ENCODE measurements at places on chromosomes 13 and 19.

GRCh38 chr13:32779119-32779518 lies 192.9 kb downstream of the PDS5B start:
- no peak for DNase-seq

DNA sequence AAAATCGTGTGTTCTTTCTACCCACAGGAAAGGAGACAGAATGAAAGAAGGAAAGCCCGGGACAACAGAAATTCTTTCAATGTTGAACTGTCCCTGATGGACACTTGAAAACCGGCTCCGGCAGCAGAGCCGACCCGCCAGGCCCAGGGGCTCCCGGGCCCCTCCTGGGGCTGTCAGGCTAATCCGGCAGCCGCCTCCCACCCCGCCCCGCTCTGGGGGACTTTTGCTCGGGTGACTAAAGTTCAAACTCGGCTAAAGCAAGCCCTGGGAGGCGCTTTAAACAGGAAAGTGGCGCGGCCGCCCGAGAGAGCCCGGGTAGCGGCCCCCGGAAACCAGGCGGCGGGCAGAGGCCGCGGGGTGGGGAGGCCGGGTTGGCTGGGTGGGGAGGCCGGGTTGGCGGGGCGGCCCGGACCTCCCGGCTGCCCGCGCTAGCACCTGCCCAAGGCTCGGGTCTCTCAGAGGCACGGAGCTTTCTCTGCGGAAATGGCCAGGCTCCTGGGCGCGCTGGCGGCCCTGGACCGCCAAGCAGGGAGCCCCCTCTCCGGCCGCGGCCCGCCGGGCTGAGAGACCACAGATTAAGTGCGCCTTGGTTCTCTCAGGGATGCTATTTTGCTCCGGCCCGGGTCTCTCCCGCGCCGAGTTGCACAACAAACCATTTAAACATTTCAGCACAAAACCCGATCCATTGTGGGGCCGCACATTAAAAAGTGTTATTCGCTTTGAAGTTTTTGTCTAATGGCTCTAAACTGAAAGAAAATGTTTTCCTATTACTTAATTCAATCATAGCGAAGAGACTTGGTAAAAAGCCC lies 2.6 kb upstream of the GSX1 start:
- DNase-seq: no peak

GRCh38 chr19:16969135-16969534 lies 57.5 kb downstream of the CPAMD8 start:
- no peak for DNase-seq

DNA sequence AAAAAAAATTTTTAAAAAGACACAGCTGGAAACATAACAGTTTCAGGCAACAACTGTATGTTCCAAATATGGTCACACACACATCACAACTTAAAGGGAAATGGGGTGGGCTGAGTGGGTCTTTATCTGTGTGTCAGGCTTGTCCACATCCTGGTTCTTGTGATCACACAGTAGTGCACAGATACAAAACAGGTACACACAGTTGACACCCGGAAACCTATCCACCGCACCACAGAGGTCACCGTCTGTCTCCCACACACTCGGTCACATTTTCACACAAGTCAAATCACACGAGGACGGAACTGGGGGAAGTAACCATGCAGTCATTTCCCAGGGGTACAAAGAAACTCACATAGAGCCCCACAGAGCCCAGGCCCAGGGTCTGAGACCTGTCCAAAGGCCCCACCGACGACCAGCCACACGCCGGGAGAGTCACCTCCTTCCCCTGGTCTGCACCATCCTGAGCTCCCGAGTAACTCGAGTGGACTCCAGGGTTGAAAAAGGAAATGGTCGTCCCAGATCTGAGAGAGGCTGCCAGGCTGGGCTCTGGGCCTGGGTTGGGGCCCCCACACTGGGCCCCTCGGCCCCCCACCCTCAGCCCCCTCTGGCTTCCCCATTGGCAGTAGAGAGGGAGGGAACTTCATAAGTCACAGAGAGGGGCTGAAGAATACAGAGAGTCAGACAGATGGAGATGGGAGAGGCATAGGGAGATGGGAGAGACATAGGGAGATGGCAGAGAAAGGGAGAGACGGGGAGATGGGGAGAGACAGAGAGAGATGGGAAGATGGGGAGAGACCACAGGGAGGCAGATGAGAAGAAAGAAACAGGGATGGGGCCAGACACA lies 1.3 kb upstream of the PPAN start:
- DNase-seq: no peak

- no peak for DNase-seq
Measured at GRCh38 chr13:77516342-77516789, 19.1 kb upstream of the SCEL start.

GRCh38 chr13:31595563-31595962 lies 143.8 kb upstream of the RXFP2 start:
- no peak for DNase-seq

DNA sequence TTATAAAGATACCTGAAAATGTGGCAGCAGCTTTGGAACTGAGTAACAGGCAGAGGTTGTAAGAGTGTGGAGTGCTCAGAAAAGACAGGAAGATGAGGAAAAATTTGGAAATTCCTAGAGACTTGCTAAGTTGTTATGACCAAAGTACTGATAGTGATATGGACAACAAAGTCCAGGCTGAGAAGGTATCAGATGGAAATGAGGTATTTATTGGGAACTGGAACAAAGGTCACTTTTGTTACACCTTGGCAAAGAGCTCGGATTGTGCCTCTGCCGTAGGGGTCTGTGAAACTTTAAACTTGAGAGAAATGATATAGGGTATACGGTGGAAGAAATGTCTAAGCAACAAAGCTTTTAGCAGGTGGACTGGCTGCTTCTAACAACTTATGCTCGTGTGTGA lies 419.9 kb downstream of the PCDH17 start:
- DNase-seq: no peak

- DNase-seq: no peak
Measured at GRCh38 chr19:49488046-49488862, 846 bp downstream of the RPL13A start.

GRCh38 chr13:46211116-46211482 lies 629 bp upstream of the LRRC63 start:
- DNase-seq: no peak

- no peak for DNase-seq
Measured at GRCh38 chr13:80894917-80895316, 554.0 kb upstream of the SPRY2 start.

- DNase-seq: no peak
Measured at GRCh38 chr19:19191768-19192077, 229 bp downstream of the BORCS8 start.

GRCh38 chr19:9797871-9798270 lies 21.0 kb downstream of the FBXL12 start:
- DNase-seq: no peak

DNA sequence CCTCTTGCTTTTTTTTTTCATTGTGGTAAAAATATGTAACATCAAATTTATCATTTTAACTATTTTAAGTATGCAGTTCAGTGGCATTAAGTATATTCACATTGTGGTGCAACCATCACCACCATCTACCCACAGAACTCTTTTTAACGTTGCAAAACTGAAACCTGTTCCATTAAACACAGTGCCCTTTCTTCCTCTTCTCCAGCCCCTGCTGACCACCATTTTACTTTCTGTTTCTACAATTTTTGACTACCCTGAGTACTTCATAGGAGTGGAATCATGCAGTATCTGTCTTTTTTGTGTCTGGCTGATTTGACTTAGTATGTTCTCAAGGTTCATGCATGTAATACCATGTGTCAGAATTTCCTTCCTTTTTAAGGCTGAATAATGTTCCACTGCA lies 153.1 kb downstream of the FGF9 start:
- DNase-seq: no peak

GRCh38 chr13:27353166-27353583 lies 71.2 kb upstream of the GTF3A start:
- no peak for DNase-seq

DNA sequence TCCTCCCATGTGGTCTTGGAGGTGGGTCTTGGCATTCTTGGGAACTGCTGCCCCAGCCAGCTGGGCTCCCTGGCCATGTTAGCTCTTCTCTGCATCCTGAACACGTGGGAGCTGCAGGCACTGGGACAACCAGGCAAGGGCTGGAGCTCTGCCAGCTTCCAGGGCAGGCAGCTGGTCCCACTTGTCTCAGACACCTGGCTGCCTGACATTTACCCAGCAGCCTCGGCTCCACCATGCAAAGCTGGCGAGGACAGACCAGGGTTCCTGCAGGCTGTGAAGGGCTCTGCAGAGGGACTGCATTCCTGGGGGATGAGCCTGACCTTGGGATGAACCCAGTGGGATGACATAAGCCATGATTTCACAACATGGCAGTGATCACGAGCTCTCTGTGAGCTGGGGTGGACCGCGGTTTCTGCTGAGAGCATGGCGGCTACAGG lies 99.0 kb upstream of the TSHZ3 start:
- no peak for DNase-seq

- DNase-seq: no peak
Measured at GRCh38 chr13:53100394-53101063, 71.9 kb downstream of the OLFM4 start.

- no peak for DNase-seq
Measured at GRCh38 chr13:105363261-105364190, 1171.9 kb downstream of the EFNB2 start.

DNA sequence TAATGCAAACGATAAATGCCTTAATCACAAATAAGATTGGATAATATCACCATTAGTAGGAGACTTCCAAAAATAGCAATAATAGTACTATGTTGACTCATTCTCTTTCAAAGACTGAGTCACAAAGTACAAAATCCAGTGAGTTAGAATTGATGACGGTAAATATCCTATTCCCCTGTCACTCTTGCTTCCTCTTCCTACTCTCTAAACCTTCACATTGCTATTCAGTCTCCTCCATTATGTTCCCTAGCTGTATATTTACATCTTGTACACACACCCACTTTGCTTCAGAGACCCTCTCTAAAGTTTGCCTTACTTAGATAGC lies 26.3 kb upstream of the INTS6 start:
- no peak for DNase-seq

DNA sequence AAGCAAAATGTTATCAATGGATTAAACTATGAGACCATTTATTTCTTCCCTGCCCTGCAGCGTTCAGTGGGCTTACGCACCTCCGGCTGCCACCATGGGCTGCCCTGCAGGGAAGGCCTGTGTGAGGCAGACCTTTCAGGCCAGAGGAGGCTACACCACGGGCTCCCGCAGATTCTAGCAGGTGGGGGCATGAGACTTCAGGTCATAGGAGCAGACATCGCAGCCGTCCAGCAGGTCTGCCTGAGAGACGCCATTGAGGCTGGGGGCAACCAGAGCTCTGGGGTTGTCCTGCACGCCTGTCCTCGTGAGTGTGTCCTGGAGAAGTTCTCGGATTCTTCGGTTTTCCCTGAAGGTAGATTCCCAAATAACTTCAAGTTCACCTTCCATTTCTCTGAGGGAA lies 9.4 kb upstream of the SLC7A9 start:
- DNase-seq: no peak

DNA sequence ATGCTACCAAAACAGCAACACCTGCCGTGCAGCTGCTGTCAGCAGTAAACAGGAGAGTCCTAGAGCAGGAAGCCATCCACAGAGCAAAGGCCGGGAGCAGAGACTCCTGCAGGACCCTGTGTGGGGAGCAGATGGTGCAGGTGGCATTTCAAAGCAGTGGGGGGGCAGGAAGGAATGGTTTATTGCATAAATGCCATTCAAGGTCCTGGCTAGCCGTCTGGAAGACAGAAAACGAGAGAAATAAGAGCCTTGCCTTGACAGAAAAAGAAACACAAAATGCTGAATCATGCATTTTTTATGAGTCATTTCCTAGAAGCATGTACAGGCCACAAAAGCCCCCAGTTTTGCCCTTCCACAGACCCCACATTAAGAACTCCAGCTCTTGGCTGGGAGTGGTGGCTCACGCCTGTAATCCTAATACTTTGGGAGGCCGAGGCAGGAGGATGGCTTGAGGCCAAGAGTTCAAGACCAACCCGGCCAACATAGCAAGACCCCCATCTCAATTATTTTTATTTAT lies 5.4 kb downstream of the RSPH6A start:
- peak; percentile 59 for DNase-seq

GRCh38 chr13:40389081-40389641 lies 277.3 kb downstream of the FOXO1 start:
- no peak for DNase-seq

- DNase-seq: no peak
Measured at GRCh38 chr19:12995596-12996405, 526 bp downstream of the NFIX start.

- DNase-seq: no peak
Measured at GRCh38 chr13:70714993-70715392, 606.7 kb upstream of the KLHL1 start.

DNA sequence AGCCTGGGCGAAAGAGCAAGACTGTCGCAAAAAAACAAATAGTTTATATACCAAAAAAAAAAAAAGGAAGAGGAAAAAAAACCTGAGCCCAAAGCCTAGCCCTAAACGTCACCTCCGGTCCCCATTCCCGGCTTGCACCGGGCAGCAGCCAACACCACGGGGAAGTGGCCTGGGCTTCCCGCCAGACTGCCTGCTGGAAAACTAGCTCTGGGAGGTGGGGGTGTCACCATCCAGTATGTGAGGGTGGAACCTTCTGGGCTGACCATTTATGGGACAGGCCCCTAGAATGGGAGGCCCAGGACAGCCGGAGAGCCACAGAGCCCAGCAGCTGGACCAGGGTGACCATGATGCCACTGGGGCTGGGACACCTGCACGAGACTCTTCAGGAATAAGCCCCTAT lies 37.3 kb downstream of the IL12RB1 start:
- DNase-seq: no peak

GRCh38 chr19:55094456-55095259 lies 19.0 kb downstream of the EPS8L1 start:
- no peak for DNase-seq

DNA sequence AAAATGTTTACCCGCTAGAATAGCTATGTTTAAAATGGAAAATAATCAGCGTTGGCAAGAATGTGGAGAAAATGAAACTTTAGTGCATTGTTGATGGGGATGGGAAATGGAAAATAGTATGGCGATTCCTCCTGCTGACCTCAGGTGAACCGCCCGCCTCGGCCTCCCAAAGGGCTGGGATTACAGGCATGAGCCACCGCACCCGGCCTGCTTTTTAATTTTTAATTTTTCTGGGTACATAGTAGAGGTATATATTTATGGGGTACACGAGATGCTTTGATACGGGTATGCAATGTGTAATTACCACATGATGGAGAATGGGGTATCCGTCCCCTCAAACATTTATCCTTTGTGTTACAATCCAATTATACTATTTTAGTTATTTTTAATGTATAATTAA lies 7.3 kb upstream of the NLRP8 start:
- DNase-seq: no peak

- DNase-seq: no peak
Measured at GRCh38 chr13:111515635-111516034, 195.2 kb downstream of the TEX29 start.

All from NCI-H2107 (cell line).